ENCODE measurements at places on chromosomes 6 and 20.

GRCh38 chr20:51122931-51123658 is 100.2 kb upstream of the KCNG1 start:
- DNase-seq: peak; percentile 17

- no peak for DNase-seq
Measured at GRCh38 chr6:150269130-150269856, 99.5 kb upstream of the IYD start.

GRCh38 chr6:38843798-38844197 is 128.7 kb downstream of the DNAH8 start:
- DNase-seq: no peak

- no peak for DNase-seq
Measured at GRCh38 chr20:11850901-11851300, 66.8 kb upstream of the BTBD3 start.

DNA sequence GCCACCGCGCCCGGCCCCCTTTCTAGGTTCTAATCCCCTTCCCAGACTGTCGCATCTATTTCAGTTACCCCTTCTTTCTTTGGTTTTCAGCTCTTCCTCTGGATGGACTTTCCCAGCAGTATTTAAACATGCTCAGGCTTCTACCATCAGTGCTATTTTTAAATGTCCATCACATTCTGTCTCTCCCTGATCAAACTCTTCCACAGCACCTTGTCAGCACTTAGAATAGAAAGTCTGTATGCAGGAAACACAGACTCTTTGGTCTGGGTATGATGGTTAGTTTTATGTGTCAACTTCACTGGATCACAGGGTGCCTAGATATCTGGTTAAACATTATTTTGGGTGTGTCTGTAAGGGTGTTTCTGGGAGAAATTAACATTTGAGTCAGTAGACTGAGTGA is 297.8 kb upstream of the ECI2 start:
- no peak for DNase-seq

- no peak for DNase-seq
Measured at GRCh38 chr6:43248101-43248500, 4.8 kb downstream of the TTBK1 start.

- DNase-seq: peak; percentile 41
Measured at GRCh38 chr20:561437-562231, 18.0 kb upstream of the CSNK2A1 start.
